ENCODE measurements at places on chromosomes 5 and 9.

GRCh38 chr5:108375768-108376167 is 6.1 kb downstream of the FBXL17 start:
- DNase-seq = no peak

DNA sequence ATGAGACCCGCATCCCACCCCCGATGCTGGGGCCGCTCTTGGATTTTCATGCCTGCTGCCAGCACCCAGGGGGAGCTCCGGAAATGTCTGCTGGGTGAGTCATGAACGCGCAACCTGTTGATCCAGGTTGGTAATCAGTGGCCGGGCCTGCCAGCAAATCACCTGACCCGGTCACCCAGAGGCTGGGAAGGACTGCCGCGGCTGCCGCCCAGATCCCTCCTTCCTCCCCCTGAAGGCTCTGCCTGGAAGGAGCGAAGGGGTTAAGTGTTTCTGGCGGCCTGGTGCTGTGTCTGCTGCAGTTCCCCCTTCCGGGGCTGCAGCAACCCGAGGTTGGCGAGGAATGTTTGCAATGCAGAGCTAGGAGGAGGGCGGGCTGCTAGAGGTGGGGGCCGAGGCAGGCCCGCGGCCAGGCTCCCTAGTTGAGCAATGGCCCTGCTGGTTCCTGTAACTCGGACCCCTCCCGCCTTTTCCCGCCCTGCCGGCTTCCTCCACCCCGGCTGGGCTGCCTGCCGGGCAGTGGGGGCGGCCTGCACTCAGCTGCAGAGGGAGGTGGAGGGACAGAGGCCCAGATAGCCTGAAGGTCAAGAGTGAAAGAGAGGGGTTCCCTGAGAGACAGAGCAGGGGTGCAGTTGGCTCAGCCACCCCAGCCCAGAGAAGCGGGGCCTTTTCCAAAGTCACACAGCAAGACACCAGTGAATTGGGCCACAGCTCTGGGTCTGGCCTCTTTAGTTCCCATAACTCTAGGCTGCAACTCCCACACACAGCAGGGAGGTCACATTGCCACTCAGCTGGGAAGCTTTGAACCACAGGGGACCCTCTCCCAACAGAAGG is 156.3 kb upstream of the IER5L start:
- peak; percentile 37 for DNase-seq

DNA sequence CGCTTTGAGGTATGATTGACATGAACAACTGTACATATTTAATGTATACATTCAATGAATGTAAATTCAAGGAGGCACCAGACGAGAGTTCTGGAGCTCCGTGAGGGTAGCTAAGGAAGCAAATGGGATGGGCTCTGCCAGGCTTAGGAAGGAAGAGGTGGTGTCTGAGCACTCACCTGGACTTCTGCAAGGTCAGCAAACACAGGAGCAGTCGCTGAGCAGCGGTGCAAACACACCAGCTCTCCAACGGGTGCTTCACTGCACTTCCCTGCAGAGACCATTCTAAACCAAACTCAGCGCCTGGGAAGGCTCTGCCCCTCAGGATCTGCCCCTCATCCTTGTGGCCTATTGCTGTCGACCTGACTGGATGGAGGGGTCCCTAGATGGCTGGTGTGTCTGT is 101.5 kb downstream of the COL23A1 start:
- DNase-seq = peak; percentile 66

DNA sequence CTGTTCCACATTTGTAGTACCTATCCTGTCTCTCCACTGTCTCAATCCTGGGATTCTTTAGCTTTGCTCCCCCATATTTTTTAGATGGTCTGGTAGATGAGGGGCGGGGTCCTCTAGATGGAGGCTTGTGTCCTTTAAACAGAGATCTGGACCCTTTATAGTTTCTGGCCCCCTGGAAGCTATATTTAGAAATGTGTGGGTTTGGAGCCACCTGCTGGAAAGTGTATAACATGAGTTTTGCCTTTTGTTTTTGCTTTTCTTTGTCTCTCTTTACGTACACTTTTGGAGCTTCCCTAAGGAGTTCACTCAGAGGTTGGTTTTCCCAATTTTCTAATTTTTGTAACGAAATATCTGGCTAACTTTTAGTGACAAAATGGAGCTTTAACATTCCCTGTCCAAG is 110.7 kb downstream of the CFAP95 start:
- DNase-seq = no peak

DNA sequence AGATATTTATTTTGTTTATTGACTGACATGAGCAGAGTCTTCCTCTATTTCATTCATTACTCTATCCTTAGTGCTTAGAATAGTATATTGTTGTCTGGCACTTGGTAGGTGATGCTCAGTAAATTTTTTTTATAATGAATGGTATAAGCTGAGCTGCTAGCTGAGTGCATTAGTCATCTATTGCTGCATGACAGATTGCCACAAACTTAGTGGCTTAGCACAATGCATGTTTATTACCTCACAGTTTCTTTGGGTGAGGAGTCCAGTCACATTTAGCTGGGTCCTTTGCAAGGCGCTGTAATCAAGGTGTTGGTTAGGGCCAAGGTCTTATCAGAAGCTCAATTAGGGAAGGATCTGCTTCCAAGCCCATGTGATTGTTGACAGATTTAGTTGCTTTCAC is 23.1 kb downstream of the SMAD5 start:
- no peak for DNase-seq

DNA sequence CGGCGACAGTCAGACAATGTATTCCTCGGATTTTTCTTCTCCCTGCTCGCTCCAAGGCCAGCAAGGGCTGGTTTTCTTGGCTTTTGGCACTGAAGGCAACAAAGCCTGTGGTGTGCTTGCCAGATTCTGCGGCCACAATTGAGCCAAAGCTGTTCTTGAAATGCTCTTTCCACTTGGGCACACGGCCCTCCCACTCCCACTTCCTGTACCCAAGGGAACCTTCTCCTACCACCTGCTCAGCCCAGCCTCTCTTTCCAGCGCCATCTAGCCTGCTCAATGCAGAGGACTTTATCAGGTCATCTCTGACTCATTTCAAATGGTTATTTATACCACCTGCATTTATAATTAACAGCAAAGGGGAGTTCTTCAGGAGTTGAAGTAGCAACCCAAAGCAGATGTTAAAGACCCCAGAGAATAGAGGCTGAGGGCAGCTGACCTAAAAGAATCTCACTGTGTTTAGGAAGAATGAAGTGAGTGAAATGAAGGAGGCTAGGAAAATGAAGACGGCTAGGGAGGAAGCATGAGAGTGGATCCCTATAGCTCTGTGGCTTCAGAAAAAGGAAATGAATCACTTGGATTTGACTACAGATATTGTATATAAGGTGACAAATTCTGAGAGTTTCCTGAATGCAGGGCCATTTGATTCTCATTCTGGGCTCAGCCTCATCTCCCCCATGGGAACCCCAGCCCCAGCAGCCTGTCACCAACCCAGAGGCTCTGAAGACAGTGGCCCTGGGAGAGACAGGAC is 439.0 kb downstream of the ENC1 start:
- no peak for DNase-seq

- no peak for DNase-seq
These were observed 6.6 kb downstream of the PCDH12 start for GRCh38 chr5:141951332-141951781.

GRCh38 chr5:87400305-87400899 is 12.3 kb downstream of the CCNH start:
- no peak for DNase-seq

GRCh38 chr9:19174127-19174912 is 47.0 kb upstream of the PLIN2 start:
- DNase-seq = peak; percentile 13

- no peak for DNase-seq
These were observed 54.8 kb downstream of the RNF38 start for GRCh38 chr9:36345103-36345846.

- no peak for DNase-seq
These were observed 340.6 kb downstream of the CAAP1 start for GRCh38 chr9:26551971-26552370.

GRCh38 chr9:16622541-16622940 is 247.9 kb downstream of the BNC2 start:
- no peak for DNase-seq

DNA sequence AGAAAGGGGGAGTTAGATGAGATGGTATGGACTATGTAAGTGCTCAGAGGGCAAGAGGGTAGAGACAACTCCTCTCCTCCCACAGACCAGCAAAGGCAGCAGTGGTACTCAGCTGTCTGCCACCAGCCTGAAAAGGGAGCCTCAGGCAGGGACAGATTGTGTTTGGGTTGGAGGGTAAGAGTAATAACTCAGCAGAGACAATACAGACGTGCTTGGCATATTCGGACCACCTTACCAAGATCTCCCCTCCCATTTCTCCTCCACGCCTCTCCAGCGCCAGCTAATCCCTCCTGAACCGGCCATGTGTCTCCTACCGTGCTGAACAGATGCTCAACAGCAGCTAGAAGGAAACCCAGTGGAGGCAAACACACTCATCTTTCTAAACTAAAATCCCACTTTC is 180.8 kb downstream of the ASTN2 start:
- DNase-seq = no peak

DNA sequence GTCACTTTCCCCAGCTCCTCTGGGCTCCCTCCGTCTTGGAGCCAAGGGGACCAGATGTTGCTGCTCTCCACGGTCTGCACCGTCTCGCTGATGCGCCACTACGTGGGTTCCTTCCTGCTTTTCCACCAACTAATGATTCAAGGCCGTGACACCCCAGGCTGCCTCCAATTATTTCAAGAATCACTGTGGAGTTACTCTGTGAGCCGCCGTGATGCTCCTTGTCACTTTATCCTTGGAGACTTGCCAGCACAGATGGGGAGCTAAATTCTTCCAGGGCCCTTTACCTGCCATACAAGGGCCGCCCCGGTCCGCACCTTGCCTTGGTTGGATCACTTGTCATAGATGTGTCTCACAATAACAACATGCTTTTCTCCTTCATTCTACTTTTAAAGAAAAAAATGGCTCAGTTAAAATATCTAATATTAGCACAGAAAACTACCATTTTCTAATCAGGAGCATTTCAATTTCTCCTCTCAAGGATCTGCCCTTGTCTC is 202.0 kb downstream of the FSTL4 start:
- DNase-seq = no peak

DNA sequence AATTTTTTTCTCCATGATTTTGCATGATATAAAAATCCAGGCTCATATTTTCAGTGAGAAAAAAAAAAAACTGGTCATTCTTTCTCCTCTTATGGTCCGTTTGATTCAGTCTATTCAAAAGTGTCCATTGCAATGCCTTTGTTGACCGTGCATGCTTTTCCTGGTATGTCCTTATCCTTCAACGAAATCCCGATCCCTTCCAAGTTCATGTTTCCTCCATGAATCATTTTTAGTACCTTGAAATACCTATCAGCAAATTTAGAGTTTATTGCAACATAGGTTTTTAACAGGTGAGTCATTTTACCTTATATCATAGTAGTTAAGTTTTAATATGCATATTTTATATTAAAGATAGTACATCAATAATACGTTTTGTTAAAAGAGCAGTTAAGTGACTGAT is 773.8 kb upstream of the CHD1 start:
- DNase-seq = no peak

DNA sequence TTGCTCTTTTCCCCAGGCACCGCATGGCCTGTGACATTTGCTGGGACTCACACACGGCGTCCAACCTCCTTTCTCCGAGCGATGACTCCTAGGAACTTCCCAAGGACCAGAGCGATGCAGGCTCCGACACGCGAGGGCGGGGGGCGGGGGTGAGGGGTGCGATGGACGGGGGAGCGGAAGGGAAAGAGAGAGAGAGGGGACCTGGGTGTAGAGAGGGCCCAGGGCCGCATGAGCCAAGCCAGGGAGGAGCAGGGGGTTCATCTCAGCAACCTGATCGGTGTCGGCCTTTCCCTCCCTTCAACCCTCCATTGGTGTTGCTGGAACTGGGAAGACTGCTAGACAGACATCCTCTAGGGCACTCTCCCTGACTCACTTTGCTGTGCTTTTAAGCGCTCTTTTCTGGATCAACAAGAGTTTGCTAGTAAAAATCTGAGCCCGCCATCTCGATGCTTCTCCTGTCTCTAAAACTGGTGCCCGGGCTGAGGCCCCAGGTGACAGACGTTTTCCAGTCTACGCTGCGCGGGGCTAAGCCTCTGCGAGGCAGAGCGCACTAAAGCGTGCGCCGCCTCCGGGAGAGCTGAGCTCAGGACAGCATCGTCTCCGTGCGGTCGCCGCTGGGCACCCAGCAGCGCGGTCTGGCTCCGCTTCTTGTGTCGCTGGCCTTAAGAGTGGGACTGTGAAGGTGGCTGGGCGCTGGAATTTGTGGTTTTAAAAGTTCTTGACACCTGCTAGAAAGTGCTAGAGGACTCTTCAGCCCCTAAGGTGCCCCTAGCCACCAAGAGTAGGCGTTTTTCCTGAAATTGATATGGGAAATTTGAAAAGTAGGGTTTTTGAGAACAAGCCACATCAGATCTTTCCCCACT is 1.0 kb upstream of the TSLP start:
- DNase-seq = no peak

- DNase-seq = no peak
These were observed 16.5 kb downstream of the DHX29 start for GRCh38 chr5:55290991-55291390.

DNA sequence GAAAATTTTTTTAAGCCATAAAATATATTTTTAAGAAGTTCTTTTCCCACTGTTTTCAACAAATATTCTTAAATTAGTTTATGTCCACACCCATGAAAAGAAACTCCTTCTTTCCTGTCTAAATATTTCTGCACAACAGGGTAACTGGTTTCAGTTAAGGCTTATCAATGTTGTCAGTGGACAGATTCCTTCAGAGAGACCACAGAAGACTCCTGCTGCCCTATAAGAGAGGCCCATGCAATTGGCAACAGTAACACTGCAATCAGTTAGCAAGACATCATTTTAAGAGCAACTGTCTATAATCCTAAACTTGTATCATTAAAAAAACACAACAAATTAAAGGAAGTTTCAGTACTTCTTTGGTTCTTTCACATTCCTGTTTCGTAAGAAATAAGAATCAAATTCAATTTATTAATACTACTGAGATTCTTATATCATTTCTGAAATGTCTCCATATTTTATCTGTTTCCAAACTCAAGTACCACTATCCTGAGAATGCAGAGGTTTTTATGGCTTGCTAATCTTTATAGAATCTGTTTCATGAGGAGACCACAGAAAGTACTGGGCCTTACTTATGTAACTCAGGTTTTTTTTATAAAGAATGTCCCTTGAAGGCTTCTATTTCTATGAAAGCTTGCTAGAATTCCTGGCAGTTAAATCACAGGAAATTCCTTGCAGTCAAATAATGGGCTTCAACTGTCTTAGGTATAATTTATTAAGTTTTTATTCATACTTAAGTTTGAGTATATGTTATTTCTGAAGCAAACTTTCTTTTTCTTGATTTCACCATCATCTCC is 240.2 kb downstream of the RFX3 start:
- DNase-seq = no peak

Measured in SIG-M5 (cell line).